ENCODE measurements at places on chromosomes 11 and 22.

DNA sequence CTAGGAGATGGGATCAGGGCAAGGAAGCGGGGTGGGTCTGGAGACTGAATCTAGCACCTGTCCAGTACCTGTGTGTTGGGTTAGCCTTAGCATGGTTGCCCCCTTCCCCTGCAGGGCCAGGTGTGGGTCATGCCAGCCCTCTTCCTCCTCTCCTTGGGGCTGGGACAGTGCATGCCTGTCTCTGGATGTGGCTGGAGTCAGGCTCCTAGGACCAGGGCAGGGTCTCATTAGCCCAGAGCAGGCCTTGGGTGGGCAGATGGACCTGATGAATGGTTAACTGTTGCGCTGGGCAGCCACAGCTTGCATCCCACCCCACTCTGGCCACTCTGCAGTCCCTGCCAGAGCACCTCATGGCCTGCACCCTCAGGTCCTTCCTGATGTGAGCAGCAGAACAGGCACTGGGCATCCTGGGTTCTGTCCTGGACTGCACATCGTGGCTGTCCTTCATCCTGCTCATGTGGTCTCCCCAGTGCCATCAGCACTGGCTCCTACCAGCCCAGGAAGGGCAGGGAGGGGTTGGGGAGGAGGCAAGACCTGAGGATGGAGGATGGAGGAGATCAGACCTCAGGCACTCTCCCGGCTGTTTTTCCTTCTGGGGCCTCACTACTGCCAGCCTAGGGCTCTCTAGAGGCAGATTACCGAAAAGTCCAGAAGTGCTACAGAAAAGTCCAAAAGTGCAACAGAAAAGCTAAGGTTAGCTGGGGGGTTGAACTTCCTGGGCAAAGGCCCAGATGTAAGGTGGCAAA lies 12.8 kb upstream of the CHRM1 start:
- DNase-seq: no peak

GRCh38 chr11:4924239-4924638 lies at the start of gene OR51G1:
Gene OR51G1 (minus strand): TSS chr11:4924339. CDS start chr11:4924339, 0 bp downstream.
- no peak for DNase-seq

DNA sequence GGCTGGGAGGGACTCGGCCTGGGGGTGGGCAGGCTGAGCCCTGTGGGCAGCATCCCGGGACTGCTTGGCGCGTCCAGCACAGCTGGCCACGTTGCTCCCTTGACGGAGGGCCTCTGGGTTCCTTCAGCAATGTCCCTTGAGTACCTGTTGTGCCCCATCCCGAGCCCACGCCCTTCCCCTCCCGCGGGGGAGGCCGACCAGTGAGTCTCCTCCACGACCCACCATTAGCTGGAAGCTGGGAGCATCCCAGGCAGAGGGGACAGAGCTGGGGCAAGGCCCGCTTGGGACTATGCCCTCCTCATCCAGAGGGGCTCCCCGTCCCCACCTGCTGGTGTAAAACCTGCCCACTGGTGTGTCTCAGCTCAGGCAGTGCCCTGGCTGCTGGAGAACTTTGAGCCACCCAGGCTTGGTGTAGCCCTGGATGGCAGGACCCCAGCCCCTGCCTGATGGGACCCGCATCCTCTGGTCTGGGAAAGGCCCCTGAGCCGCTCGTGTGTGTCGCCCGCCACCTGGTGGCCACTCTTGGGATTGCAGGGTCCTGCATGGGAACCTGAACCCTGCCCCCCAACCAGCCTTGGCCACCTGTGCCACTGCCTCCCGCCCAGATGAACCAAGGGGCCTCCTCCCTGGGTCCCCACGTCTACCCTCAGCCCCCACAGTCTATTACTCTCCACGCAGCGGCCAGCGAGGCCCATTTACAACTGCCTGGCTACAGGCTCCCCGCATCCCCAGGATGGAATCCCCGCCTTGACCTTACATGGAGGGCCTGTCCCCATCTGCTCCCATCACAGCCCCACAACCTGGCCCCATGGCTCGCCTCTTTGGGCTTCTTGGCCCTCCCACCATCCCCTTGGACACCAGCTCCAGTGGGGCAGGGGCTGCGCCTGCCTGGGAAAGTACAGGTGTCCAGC lies 16.6 kb upstream of the ARHGAP8 start:
- peak; percentile 84 for DNase-seq

DNA sequence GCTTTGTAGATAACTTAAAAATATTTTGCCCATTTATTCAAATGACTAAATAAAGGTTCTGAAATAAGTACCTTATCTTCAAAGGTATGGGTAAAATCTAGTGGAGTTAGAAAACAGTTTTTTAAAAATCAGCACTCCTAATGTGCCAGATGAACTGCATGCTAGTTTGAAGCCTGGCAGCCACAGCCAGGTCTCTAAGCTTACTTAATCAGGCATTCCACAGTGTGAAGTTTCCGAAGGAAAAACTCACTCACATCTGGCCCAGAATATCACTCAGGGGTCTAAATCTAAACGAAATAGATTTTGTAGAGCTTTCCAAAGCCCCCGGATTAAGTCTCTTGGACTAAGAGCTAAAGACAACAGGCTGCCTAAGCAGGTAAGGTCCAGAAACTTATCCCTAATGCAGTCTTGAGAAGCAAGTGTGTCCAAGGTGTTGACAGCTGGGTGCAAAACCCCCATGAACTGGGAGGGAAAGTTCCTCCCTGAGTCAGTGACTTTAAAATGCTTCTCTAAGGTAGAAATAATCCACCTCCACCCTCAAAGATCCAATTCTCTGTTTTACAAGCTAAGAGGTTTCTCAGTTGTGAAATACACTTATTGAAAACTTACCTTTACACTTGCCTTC lies 157.6 kb downstream of the FCHSD2 start:
- DNase-seq: no peak

DNA sequence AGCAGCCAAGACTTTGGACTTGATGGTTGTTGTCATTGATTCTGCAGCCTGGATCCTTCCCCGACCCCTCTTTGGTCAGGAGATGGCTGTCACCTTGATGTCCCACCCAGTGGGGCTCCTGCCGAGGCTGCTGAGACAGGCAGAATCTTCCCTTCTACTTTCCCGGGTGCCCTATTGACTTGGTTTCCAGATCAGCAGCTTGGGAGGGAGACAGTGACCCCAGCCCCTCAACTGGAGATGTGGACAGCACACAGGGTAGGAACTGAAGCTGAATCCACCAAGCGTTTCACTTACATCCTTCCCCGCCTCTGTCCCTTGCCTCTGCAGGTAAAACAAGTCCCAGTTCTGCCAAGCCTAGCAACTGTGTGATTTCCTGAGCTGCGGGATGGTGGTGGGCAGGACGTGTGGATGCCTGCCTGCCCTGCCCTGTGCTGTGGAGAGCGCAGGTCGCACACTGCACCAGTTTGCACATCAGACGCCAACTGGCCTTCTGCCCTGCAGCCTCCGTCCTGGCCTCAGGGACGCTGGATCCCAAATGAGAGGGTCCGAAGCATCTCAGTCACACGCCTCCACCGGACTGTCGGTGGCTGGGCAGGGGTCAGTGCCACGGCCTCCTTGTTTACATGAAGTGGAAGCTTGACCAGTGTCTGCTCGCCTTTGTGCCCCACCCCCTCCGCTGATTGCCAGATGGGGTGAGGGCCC lies 34.6 kb downstream of the FAM83F start:
- DNase-seq: no peak

DNA sequence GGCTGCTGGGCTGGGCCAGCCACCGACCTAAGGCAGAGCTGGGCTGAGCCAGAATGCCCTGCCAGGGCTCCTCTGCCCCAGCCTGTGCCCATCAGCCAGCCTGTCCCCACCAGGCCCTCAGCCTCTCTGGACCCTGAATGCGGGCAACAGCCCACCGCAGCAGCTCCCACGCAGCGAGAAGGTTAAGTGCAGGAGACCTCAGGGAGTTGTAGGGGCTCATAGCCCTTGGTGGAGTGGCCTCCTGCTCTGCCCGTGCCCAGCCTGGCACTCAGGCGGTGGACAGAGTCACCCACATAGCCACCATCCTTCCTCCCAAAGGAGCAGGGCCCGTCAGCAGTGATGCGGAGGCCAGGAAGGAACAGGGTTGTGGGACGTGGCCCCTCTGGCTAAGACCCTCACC lies 19.1 kb downstream of the WNT7B start:
- DNase-seq: no peak
